ENCODE measurements at places on chromosomes 7 and 10.

DNA sequence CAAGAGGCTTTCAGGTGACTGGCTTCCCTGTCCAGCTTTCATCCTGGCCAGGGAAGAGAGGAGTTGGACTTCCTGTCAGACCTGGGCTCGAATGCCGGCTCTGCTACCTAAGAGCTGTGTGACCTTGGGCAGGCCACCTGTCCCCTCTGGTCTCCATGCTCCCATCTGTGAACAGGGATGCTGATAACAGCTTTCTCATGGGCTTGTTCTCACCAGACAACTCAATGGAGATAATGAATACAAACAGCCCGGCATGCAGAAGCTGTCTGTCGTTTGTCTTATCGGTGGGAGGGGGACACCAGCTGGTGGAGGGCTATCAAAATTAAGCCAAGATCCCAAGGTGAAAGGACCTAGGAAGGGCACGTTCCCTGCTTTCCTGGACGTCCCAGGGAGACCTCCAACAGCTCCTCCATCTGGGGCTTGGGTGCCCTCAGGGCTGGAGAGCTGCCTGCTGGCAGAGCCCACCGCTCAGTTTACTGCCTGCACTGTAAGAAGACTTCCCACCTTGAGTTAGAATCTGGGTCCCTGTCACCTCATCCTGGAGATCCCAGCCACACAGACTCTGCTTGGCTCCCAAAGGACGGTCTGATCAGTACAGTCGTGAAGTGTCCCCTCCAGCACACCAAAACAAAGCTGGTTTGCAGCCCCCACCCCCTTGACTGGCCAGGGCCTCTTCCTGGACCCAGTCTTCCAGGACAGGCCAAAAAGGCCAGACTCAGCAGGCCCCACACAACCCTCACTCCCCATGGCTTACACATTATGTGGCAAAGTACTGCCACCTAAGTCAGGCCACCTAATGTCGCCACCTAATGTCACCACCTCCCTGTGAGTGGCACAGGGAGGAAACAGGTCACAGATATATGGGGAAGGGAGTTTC is 40.9 kb downstream of the PPIF start:
- DNase-seq: peak; percentile 7

DNA sequence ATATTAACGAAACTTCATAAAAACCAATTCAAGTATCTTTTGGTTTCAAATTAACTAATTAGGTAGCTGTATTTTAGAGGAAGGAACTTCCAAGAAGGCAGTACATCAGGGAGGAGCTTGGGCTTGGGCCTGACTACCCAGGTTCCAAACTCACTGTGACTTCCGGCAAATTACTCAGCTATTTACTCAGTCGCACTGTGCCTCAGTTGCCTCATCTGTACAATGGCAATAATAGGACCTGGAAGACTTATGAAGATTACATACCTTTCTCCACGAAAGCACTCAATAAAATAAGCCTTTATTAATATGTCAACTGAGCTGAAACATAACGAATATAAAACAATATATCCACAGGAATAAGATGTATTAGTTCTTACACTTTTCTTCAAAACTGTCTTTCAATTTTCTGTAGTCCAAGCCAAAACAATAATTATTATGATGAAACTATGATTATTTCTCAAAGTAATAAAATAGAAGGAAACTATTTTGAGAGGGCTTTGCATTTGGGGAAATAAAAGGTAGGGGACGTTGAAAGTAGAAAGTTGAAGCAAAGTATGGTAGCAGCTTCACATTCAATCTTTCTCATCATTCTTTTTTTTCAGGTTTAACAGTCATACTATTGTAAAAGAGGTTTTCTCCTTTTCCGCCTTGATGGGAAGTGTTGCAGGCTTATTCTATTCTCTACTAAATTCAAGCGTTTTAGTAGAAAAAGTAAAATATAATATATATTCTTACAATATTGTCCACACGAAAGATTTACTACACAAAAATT is 10.5 kb upstream of the EBLN1 start:
- DNase-seq: no peak

DNA sequence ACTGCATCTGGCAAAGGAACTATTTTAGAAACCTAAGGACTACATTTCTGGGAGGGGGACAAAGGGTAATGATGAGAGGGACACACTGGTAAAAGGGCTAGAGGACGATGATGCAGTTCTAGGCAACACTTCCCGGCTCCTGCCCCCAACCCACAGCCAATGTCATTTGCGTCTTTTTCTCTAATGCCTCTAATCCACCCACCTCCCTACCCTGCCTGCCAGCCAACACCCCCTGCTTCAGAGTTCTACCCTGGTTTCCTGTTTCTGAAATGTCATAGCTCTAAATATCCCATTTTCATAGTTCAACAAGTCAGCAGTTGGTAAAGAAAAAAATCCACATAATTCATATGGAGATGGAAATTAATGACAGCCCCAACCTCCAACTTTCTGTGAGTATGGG is 79.0 kb downstream of the KIAA1549 start:
- no peak for DNase-seq

- no peak for DNase-seq
Measured at GRCh38 chr10:51117053-51117660, 42.9 kb downstream of the PRKG1 start.

- no peak for DNase-seq
Measured at GRCh38 chr10:73857446-73857845, 16.9 kb downstream of the CAMK2G start.

Measured in pancreas (tissue), 10 donors.